DMS79 treated with DMSO at 0.1 percent for 48 hours (cell line): ENCODE measurements at places on chromosomes 5 and 9.

DNA sequence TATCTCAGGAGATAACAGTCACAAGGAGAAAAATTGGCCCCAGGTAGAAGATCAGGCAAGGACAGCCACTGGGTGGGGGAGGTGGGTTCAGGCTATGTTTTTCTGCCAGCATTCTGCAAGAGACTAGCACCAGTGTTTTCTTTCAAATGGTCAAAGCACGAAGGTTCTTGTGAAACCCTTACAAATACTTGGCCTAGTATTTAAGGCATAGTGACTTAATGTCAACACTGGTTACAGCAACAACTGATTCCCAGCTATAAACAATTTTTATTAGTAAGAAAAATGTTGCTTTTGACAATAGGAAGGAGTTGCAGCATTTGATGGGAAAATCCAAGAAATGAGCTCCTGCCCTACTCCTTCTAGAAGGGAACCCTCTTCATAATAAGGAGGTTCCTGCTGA lies 349.6 kb downstream of the SLIT3 start:
- no peak for DNase-seq

DNA sequence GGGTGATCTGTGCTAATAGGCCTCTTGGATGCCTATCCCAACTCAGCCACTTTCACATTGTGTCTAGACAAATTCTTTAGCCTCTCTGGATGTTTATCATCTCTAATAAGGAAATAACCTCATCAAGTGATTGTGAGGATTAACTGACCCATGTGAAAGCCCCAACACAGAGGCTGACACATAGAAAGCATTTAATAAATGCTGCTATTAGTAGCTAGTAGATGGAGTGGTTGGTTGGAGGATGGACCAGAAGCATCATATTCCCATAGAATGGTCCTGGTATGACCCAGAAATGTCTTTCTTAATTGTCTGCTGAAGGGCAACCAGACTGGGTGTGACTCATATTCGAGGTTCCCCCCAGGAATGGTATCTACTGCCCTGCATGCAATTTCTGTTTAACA lies 124.4 kb downstream of the PIK3R1 start:
- no peak for DNase-seq

- DNase-seq: peak; percentile 22
These were observed 678.1 kb upstream of the ZNF608 start for GRCh38 chr5:125424402-125425141.

DNA sequence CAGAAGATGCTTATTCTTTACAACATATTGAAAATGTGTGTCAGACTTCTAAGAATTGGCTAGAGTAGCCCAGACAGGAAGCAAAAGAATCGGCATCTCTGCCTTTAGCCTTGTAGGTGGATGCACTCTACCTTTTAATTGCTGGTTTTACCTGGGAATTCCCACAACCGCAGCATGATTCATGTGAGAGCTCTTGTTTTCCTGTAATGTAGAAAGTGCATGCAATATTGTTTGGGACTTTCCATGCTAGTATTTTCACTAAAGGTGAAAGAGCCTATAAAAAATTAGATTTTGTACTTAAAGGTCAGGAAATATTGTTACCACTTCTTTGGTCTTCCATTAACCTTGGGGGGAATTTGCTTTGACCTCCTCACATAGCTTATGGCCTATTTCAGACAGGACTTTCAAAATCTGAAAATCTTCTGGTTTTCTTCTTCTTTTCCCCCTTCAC lies 89.8 kb downstream of the NTRK2 start:
- DNase-seq: no peak

- peak; percentile 72 for DNase-seq
These were observed 314.4 kb upstream of the IRX4 start for GRCh38 chr5:2196989-2197619.

GRCh38 chr9:84435902-84436301 lies 95.3 kb upstream of the SLC28A3 start:
- no peak for DNase-seq

DNA sequence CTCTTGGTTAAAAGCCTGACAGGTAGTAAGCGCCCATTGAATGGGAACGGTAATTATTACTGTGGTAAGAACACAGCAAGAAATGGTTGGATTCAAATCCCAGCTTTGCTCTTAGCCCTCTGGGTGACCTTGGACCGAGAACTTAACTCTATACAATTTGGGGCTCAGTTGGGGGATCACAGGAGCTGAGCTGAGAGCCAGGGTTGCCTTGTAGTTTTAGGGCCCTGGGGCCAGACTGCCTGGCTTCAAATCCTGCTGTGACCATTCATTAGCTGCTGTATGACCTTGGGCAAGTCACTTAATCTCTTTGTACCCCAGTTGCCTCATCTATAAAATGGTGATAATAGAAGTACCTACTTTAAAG lies 87.4 kb upstream of the SH3PXD2B start:
- no peak for DNase-seq

- no peak for DNase-seq
These were observed 257.7 kb downstream of the TLE1 start for GRCh38 chr9:81431641-81432040.

- DNase-seq: no peak
These were observed 56.1 kb upstream of the NRARP start for GRCh38 chr9:137358126-137358525.

GRCh38 chr5:43190755-43191603 lies 1.0 kb upstream of the NIM1K start:
- DNase-seq: no peak

DNA sequence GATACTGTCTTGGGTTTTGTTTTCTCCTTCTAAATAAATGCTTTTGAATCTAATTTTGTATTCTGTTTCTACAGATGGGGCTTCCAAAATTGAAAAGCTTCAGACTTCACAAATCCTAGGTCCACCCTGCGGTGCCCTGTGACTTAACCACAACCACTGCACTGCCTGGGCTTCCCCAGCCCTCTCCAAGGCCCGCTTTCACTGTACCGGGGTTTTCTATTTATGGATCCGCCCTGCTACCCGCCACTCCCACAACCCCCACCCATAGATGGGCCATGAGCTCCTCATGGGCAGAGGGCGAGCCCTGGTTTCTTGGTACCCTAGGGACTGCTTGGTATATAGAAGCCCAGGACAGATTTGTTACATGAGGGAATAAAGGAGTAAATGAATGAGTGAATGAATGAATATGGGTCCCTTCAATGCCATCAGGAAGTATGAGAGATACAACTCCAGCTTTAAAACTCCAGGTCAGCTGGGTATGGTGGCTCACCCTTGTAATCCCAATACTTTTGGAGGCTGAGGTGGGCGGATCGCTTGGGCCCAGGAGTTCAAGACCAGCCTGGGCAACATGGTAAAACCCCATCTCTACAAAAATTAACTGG lies 39.8 kb upstream of the NEK6 start:
- no peak for DNase-seq

DNA sequence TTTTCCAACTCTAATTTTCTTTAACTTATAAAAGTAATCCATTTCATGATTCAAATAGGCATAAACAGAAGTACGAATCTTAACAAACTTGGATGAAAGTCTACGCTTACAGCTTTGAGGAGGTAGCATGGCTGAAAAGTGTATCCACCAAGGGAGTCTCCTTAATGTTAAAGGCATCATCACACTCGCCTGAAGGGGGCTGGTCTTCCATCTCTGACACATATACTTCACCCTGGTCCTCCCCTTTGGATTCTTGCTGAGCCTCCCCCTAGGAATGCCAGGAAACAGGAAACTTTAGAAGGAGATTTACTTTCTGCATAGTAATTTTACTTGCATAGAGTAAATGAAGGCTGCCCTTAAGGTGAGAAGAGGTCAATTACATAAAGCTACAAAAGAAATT lies 10.3 kb upstream of the NME5 start:
- no peak for DNase-seq

DNA sequence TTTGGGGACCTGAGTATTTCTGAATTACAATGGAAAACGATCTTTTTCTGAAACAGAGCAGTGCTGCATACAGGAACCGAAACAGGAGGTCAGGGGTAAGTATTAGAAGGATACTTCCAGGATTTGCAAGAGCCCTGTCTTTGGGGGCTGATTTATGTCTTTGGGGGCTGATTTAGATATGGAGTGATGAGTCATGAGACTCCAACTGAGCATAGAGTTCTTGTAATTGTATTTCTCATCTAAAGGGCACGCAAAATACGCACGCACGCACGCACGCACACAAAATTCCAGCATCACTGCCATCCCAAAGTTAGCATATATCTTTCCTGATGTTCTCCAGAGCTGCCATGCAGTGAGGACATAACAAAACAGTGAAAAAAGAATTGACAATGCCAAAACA lies 414.8 kb upstream of the CCNH start:
- DNase-seq: no peak

DNA sequence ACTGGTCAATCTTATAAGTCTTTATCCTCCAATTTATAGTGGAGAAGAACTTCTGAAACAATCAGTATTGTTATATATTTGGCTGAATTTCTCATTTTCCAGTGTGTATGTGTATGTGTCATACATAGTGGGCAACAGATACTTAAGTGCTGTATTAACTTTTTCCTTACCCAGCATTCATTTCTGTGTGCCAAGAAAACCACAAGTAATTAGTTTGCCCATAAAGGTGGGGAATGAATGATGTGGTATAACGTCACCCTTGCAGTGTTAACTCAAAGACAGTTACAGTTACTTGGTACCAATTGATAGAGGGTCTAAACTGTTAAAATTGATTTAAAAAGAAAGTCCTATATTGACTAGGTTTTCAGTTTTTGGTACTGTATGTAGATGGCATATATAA lies 2.0 kb downstream of the OGN start:
- DNase-seq: no peak

- no peak for DNase-seq
These were observed 246.2 kb downstream of the DMRT2 start for GRCh38 chr9:1296331-1296730.

DNA sequence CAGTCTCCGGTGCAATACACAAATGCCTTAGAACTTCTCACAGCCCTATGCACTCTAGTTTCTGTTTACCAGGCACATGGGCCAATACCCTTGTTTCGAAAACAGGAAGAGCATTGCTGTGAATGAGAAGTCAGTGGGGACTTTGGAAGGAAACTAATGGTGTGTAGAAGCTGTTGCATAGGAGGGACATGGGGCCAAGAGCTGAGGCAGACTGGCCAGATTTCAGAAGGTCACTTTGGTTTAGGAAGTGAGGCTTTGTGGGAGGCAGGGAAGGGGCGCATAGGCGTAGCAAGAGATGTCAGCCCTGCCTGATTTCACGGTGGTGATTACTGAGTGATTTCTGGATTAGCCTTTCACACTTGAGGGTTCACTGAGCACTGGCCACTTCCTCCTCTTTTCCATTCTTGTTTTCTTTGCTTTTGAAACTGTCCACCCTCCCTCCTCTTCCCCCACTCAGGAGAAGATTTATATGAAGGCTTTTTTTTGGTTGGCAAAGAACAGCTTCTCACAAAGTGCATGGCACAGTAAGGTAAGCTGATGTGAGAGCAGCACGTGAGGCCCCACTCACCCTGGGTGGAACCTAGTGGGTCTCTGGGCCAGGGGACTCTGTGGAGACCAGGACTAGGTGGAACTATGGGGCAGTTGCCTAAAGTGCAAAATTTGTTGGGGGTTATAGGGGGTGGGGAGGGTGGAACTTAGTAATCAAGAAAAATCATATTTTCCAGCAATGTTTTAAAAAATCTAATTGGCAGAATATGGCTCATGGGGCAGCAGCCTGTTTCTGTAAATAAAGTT lies 6.1 kb upstream of the TMEM252 start:
- DNase-seq: no peak

- no peak for DNase-seq
These were observed 9.9 kb downstream of the SH3RF2 start for GRCh38 chr5:145946112-145946861.

DNA sequence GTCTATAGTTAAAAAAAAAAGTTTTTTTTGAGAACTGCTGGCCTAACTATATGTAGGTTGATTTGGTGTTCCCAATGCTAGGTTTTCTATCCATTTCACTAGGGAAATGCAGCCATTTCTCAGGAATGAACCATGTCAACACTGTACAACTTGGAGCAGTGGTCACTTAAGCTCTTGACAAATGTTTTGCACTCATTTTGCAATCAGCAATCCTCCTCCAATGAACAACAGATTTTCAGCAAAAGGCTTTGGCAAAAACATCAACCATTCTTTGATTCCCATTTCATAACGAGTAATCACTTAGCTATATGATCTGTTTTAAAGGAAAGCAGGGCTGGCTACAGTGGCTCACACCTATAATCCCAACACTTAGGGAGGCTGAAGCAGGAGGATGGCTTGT lies 17.9 kb downstream of the STRBP start:
- no peak for DNase-seq

DNA sequence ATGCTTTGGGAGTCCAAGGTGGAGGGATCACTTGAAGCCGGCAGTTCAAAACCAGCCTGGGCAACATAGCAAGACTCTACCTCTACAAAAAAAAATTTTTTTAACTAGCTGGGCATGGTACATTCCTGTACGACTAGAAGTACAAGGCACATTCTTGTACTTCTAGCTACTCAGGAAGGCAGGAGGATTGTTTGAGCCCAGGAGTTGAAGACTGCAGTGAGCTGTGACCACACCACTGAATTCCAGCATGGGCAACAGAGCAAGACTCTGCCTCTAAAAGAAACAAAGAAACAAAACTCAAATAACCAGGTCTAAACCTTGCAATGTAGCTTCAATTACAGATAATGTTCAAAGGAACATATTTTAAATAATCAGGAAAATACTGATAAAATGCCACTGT lies 56.2 kb downstream of the SSBP2 start:
- no peak for DNase-seq

GRCh38 chr9:133238851-133239532 lies 29.9 kb upstream of the OBP2B start:
- no peak for DNase-seq

GRCh38 chr9:81833563-81834345 lies 94.5 kb upstream of the SPATA31D4 start:
- no peak for DNase-seq

GRCh38 chr9:118059484-118060278 lies 355.5 kb downstream of the TLR4 start:
- DNase-seq: no peak

DNA sequence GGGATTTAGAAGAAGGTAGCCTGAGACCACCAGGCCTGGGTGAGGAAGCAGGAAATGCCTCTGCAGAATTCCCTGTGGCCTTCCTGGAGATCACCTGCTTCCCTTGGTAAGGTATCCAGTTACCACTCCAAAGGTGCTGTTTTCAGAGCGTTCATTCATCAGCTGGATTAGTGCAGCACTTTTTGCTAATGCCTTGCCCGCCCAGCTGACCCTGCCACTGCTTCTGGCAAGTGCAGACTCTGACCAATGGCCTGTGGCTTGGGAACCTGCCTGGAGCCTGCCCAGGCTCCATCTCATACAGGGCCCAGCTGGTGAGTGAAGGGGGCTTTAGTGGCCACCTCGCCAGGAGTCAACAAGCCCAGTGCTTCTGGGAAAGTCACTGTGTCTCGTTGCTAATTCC lies 48.6 kb downstream of the FOXI1 start:
- no peak for DNase-seq

DNA sequence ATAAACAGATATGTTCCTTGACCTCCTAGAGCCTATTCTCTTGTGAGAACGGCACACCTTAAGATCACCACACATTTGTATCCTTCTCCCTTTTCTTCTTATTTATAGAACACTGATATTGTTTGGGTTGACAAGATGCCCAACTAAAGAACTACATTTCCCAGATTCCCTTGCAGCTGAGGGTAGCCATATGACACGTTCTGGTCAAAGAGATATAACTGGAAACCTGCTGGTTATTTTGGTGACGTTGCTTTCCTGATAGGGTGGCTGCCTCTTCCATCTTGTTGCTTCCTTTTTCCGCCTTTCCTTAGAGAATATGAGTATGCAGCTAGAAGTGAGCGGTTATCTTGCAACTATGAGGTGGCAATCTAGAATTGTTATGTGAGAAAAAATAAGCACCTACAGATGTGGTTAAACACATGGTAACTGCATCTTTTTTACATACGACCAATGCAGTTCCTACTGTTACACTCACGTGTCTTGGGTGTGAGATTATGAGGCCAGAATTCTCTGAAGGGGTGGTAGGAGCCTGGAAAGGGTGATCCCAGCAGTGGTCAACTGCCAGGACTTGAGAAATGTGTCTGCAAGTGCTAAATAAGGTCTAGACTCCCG lies 72.9 kb downstream of the SEC61B start:
- DNase-seq: no peak
